ENCODE measurements at places on chromosomes 12 and 14. TPM values are rescaled to one million over a fixed set of nuclear protein-coding genes. Genes with fewer than 3 reads are reported as not detected.

The SYNDIG1L gene
- total RNA-seq, result 0.14 TPM

The SLCO1C1 gene
- 2.1 TPM for total RNA-seq

GRCh38 chr12:96368233-96368632 is 32.0 kb downstream of the CDK17 start:
- DNase-seq, result no peak

- DNase-seq, result no peak
Observed at GRCh38 chr12:112843287-112843686, 51.7 kb downstream of the RPH3A start.

DNA sequence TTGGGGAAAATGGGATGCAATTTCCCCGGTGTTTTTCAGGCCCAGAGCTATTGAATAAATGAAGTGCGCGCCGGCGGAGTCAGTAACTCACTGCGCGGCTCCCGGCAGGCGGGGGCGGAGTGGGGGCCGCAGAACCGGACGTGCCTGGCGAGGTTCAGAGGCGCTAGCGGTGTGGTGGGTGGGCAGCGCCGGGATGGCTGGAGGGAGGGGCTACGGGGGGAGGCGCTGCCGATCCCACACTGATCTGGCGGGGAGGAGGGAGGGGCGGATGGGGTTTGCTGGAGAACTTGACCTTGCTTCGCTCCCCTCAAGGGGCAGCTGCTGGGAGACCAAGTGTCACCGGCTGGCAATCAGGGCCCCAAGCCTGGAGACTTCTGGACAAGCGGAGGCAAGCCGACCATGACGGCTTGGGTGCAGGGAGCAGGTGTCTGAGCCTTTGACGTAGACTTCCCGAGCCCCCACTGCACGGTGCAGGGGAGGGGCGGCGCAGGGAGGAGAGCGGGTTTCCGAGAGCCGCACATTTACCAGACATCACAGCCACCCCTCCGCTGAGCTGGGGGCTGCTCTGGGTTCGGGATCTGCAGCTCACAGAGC is 174.1 kb upstream of the RTL1 start:
- no peak for DNase-seq

The INHBE gene
- total RNA-seq, result not detected

DNA sequence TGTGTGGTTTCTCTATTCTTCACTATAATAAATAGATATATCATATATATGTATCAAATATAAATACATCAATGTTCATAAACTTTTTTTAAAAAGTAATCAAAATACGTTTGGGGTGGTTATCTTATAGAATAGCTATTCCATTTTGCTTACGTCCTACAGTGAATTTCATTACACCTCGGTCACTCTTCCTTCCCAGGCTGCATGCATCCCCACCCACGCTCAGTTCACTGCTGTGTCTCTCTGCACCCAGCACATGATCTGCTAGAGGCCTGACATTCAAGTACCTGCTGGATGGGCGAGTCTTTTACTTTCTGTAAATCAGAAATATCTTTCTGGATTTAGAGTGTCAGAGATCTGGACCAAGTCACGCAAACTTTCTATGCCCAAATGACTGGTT is 3.6 kb downstream of the STX2 start:
- no peak for DNase-seq

GRCh38 chr12:31346267-31346666 is 20.3 kb upstream of the SINHCAF start:
- no peak for DNase-seq

- DNase-seq, result no peak
Observed at GRCh38 chr12:39235990-39236767, 206.7 kb downstream of the KIF21A start.

The ESPL1 gene
- total RNA-seq, result 13.1 TPM

DNA sequence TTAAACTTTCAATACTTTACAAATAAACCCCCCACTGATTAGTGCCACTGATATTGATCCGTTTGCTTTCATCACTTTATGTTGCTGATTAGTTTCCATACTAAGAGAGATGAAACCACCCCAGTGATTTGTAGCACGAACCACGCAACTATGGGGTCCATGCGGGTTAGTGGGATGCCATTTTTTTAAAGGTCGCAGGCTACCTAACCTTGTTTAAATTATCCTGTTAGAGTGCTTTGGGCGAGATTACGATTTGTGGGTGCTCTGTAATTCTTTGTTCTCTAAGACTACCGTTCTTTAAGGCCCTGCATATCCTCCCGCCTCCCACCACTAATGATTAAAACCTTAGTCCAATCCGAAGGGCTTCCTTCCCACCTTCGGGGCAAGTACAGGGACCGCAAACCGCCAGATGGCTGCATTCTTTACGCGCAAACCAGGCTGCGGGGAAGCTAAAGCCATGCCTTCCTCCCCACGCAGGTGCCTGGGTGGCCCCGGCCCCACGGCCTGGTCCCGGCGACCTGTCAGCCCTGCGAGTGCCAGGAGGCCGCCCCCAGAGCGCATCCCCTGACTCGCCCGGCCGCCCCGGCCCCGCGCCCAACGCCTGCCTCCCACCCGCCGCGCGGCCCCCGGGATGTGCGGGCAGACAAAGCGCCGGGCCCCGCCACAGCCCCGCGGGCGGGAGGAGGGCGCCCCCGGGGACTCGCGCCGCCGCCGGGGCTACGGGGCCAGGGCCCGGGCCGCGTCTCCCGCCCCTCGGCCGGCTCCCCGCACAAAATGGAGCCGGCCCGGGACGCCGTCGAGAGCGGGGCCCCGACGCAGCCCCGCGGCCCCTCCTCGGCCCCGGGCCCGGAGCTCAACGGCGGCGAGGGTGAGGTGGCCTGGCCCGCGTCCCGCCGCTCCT is 759 bp downstream of the NFYB start:
- peak; percentile 71 for DNase-seq

DNA sequence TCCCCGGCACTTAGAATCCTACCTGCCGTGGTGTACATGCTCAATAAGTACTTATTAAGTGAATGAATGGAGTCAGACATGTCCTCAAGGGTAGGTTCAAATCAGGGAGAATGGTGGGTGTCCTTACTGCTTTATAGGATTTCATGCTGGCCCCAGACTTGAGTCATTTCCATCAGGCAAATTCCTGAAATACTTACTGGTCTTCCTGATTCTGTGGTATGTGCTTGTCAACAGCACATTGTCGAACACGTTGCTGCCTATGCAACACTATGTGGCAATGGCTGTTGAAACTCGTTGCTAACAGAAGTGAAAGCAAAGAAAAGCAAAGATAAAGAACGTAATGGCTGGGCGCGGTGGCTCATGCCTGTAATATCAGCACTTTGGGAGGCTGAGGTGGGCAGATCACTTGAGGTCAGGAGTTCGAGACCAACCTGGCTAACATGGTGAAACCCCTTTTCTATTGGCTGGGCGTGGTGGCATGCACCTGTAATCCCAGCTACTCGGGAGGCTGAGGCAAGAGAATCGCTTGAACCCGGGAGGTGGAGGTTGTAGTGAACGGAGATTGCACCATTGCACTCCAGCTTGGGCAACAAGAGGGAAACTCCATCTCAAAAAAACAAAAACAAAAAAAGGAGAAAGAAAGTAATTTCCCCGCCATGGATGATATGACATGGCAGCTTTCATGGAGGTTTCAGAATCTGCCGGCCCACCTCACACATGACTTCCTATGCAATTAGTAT is 214.9 kb downstream of the ZFP36L1 start:
- DNase-seq, result no peak

The CCDC196 gene
- total RNA-seq, result not detected

DNA sequence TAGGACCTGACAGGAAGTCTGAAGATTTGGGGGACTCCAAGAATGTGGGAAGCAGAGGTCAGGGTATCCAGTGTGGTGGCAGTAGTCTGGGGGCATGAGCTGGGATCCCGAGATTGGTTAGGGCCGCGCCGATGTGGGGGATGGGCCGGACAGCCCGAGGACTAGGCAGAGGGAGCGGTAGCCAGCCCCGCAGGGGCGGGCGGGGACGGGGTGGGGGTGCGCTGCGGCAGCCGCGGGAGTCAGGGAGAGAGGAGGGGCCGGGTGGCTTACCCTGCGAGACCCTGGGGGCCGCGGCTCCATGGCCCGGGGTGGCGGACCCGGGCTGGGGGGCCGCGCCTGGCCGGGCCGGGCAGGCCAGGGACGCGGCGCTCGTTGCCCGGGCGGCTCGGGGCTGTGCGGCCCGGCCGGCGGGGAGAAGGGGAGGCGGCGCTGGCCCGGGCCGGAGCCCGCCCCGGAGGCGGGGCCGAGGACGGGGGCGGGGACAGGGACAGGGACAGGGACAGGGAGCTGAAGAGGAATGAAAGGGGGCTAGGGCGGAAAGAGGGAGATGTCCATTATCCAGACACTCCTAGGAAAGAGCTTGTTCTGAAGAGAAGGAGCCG is 5.6 kb downstream of the ZNF385A start:
- peak; percentile 83 for DNase-seq

- no peak for DNase-seq
Observed at GRCh38 chr12:124302807-124303578, 8.1 kb downstream of the RFLNA start.

The MMP17 gene
- total RNA-seq, result 5.3 TPM

DNA sequence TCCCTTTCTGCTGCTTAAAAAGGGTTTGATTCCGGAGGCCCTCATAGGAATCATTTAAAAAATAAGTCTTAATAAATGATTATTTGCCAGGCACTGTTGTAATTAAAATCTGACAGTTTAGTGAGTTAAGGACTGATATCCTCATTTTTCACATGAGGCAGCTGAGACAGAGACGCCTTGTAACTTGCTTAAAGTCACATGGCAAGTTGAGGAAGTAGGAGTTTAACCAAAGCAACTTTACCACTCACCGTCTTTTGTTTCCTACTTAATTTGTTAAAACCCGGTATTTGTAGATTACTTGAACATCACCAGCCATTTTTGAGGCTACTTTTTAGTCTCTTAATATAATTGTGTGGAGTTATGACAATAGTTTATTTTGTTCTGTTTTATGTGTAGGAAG is 2.4 kb downstream of the TIGAR start:
- DNase-seq, result no peak

The C14orf39 gene
- not detected for total RNA-seq

The CLEC2B gene
- total RNA-seq, result 6.5 TPM

- no peak for DNase-seq
Observed at GRCh38 chr14:105093038-105093430, 27.8 kb upstream of the GPR132 start.

GRCh38 chr14:54175298-54175942 is 218.8 kb upstream of the BMP4 start:
- no peak for DNase-seq

The MFAP5 gene
- total RNA-seq, result 25.0 TPM

DNA sequence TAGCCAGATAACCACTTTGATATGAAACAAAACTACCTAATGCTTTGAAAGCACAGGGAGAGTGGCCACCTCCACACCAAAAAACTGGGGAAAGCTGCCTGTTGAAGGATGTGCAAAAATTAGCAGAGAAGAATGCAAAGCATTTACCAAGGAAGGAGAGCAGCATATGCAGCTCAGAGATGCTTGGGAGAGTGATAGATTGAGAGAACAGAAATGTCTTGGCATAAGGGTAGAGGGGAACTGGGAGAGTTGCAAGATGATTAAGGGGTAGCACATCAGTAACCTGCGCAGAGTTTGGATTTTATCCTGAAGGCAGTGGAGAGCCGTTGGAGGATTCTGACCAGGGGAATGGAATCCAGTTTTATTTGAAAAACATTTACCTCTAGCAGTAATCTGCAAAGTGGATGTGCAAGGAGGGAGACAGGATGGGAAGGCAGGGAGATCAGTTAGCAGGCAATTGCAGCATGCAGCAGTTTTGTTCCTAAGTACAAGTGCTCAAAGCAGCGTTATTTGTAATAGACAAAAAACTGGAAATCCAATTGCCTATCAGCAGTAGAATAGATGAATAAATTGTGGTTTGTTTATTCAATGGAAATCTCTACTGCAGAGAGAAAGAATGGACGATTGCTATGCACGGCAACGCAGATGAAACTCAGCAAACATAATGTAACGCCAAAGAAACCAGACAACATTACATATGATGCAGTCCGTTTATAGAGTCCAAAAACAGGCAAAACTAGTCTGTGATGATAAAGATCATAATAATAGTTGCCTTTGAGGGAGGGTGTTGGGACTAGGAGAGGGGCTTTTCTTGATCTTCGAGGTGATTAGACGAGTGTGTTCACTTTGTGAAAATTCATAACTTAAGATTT is 81.5 kb downstream of the BHLHE41 start:
- no peak for DNase-seq

- no peak for DNase-seq
Observed at GRCh38 chr12:100926669-100927248, 132.2 kb downstream of the ANO4 start.

DNA sequence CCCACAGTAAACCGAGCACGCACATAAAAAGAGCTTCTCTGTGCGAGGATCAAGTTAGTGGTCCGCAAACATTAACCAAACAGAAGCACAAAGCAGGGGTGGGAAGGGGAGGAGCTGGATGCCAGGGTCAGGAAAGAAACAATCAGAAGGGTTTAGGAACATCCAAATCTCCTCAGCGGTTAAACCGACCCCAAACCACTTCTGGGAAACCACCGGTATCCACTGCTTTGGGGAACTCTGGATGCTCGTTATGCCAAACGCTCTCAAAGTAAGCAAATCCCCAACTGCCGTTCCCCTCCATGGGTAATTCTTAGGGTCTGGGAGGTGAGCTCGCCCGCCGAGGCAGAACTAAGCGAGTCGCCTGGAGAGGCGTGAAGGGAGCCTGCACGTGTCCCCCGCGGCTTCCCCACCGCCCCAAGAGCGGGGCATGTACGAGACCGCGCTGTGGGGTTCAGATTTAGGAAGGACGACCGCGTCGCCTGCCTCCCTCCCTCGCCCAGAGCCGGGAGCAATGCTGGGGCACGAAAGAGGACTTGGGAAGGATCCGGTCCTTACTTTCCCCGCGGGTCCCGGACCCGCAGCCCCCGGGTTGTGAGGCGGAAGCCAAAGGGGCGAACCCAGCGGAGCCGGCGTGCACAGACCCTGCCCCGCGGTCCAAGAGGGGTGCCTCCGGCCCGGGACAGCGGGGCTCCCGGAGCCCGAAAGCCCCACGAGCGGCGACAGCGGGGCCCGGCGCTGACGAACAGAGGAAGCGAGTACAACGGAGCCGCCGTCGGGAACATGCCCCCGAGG is 711 bp downstream of the SBNO1 start:
- peak; percentile 59 for DNase-seq

- DNase-seq, result no peak
Observed at GRCh38 chr12:105427883-105428282, 97.4 kb downstream of the C12orf75 start.

The SIRT4 gene
- 0.53 TPM for total RNA-seq

The TSHR gene
- total RNA-seq, result not detected

GRCh38 chr12:119684711-119685369 is 16.9 kb downstream of the PRKAB1 start:
- no peak for DNase-seq

- no peak for DNase-seq
Observed at GRCh38 chr14:68104518-68104917, 284.9 kb downstream of the RAD51B start.

DNA sequence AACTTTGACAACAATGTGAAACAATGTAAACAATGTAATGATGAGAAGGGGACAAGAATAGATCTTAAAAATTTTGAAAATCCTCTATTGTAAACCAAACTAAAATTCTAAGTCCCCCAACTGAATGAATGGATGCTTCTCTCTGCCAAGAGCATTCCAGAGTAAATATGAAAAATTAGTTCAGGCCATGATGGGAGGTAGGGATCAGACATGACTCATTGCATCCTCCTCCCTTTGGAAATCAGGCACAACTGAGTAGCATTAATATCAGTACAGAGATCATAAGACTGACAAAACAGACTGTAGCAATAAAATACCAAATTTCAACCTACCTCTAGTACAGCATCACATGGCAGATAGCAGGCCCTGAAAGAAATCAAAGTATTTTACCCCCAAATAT is 559.9 kb downstream of the C12orf50 start:
- DNase-seq, result no peak
